Memory B cell (primary cell): ENCODE measurements at places on chromosomes 3 and 15.

- DNase-seq = no peak
Observed at GRCh38 chr3:167564612-167565011, 89.1 kb downstream of the WDR49 start.

DNA sequence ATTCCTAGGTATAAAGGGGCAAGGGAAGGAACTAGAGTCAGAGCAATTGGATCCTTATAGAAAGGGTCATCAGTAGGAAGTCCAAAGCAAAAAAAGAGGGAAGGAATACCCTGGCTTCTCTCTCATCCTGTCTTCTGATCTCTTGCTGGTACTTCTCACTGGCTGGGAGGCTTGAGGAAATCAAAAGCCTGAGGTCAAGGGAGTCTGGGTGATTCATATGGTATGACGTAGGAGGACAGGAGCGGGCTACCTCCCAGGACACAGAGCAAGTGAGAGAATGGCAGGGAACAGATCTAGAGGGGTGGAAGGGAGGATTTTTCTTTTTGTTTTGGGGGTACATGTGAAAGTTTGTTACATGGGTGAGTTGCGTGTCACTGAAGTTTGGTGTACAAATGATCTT lies 76.0 kb downstream of the CFAP20DC start:
- DNase-seq = no peak

DNA sequence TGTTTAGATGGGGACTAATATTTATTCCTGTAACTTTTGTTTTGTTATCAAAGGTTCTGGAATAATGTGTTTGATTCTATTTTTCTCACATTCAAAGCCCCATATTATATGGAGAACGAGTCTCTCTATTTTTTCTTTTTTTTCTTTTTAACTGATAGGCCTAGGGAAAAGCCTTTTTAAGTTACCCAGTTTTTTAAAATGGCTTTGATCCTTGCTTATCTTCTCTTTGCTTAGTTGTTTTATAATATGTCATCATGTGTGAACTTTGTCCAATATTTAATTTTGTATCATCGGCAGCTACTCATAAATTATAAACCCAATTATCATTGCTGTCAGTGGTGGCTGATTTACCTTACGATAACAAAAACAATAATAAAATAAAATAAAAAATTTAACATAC lies 610.3 kb upstream of the BCHE start:
- DNase-seq = no peak

DNA sequence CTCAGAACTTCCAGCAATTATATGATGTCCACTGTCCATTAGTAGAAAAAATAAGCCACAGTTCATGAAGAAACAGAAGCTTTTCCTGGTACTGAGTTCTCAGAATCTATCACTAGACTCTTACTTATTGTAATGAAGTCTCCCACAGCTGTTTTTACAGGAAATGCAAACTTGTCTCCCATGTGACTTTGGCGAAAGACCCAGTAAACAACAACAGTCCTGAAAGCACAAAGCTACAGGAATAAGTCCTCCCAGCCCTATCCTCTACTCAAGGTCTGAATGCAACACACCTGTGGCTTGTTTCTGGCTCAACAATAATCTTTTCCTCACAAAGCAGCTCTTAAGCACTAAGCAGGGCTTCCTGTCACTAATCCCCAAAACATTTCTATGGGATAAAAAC lies 55.9 kb downstream of the EOMES start:
- DNase-seq = no peak

GRCh38 chr3:129329858-129330257 lies 51.2 kb downstream of the HMCES start:
- DNase-seq = no peak

DNA sequence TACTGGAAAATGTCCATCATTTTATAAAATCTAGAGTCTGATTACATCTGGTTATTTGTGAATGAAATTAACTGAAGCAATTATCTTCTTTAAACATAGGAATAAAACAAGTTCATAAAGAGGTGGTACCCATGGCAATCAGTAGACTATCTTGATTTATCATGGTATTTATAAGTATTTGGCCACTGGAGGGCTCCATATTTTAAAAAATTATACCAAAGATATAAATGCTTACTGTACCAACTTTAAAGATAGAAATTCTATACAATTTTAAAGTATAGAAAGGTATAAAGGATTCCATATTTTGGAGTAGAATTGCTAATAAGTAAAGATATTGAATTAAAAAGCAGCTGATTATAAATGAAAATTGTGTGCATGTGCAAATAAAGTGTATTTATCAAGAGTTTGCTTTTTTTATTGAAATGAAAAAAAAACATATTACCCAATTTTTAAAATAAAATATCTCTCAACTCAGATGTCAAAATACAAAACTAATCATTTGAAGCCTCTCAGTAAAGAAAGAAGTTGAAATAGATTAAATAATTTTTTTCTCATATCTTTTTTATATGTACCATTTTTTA lies 105.3 kb downstream of the BBX start:
- DNase-seq = no peak

GRCh38 chr3:20857636-20858035 lies 671.6 kb upstream of the SGO1 start:
- no peak for DNase-seq

DNA sequence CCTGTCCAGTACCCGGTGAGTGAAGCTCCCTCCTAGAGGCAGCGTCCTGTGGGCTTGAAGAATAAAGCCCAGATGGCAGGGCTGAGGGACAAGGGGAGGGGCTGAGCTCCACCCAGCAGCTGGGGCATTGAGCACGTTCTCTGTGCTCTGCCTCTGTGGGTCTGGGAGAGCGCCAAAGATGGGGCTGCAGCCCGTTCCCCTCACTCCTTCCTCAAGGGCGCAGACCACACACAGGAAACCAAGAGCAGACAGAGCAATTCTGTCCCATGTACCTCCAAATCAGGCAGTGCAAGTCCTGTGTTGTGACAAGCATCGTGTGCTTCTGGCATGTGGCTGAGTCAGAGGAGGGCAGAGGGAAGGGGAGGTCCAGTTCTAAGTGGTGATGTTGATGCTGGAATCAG lies 15.7 kb upstream of the KIF23 start:
- no peak for DNase-seq

- DNase-seq = peak; percentile 40
Observed at GRCh38 chr3:50237133-50237651, 1.2 kb downstream of the GNAI2 start.
